Spinal cord (tissue), 10 donors: ENCODE measurements at places on chromosomes 2 and 18.

- no peak overlapping the region for H3K4me3 ChIP-seq
- H3K36me3 ChIP-seq, result no peaks in the 10 kb centered on the region
- no peak overlapping the region for H3K27ac ChIP-seq
- no peaks in the 10 kb centered on the region for H3K4me1 ChIP-seq
- no peaks in the 10 kb centered on the region for H3K27me3 ChIP-seq
These were observed 43.5 kb upstream of the CTLA4 start for GRCh38 chr2:203824057-203824456.

DNA sequence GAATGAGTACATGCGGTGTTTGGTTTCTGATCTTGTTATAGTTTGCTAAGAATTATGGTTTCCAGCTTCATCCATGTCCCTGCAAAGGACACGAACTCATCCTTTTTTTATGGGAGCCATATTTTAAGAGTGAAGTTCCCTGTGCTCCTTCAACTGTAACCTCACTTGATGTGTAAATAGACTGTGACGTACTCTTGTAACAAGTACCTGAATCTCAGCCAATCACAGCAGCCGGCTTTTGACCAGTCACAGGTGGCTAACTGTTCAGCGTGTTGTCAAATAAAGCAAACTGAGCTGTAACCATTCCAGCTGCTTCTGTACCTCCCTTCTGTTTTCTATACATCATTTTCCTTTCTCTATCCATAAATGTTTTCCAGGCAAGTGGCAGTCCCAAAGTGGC is 774.3 kb upstream of the HS6ST1 start:
- H3K4me3 ChIP-seq, result no peak overlapping the region
- no peaks in the 10 kb centered on the region for H3K36me3 ChIP-seq
- no peaks in the 10 kb centered on the region for H3K27me3 ChIP-seq
- H3K27ac ChIP-seq, result no peak overlapping the region

DNA sequence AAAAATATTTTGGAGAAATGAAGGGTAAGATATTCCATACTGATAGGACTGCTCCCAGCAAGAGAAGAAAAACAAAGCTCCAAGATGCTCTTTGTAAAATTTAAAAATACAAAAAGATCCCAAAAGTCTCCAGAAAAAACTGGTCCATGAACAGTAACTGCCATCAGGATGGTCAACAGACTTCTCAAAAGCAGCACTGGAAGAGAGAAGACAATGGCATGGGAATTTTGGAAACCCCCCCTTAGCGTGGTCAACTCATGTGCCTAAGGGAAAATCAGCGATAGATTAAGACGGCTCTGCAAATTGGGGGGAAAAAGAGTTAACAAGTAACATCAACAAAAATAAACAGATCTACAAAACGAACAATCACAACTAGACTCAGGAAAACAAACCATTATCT is 23.6 kb downstream of the B4GALT6 start:
- no peaks in the 10 kb centered on the region for H3K36me3 ChIP-seq
- DNase-seq, result no peak
- H3K27ac ChIP-seq, result no peak overlapping the region
- no peaks in the 10 kb centered on the region for H3K27me3 ChIP-seq
- no peak overlapping the region for H3K4me3 ChIP-seq
- no peaks in the 10 kb centered on the region for H3K4me1 ChIP-seq

GRCh38 chr2:192886636-192887035 is 691.9 kb upstream of the TMEFF2 start:
- H3K36me3 ChIP-seq, result no peaks in the 10 kb centered on the region
- H3K27ac ChIP-seq, result no peak overlapping the region
- no peaks in the 10 kb centered on the region for H3K27me3 ChIP-seq
- no peaks in the 10 kb centered on the region for H3K4me1 ChIP-seq

DNA sequence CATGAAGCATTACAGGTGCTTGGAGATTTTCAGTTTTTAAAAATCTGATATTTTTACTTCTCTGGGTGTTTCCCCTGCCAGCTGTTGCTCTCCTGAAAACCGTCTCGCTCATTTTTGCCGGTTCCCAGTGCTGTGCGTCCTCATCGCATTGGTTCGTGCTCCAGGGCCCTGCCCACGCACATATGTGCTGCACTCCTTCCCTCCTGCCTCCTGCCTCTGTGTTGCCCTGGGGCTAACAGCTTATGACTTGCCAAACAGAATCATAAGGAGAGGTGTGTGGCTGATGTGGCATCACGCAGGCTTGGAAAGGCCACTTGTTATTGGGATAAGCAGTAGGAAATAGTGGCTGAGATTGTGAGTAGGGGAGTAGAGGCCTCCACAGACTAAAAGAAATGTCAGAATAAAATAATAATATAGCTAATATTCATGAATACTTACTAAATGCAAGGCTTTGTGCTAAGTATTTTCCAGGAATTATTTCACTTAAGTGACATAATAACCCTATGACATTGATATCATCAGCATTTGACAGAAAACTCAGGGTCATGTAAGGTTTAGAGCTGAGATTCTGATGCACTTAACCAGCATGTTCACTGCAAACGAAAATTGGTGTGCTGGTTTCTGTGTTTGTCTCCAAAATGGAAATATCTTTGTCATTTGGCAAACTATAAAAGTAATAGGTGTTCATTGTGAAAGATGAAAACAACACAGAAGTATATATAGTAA is 53.5 kb downstream of the SLC4A1AP start:
- H3K27ac ChIP-seq, result no peak overlapping the region
- H3K4me3 ChIP-seq, result no peak overlapping the region
- H3K27me3 ChIP-seq, result peaks cover 8% of the 10 kb centered on the region
- DNase-seq, result no peak

DNA sequence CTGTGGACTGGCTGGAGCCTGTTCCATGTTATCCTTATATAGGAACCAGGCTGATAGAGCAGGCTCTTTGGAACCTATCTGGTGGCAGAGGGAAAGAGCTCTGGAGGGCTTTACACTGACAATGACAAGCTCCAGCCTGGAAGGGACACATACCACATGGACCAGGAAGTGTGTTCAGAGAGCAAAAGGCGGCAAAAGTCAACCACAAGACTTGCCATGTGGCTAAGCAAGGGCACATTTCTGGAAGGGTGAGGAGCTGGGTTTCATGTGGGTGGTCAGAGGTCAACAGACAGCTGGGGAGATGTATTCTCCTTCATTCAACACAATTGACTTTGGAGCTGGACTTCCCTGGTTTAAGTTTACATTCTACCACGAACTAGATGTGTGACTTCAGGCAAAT is 325.2 kb downstream of the DYSF start:
- H3K4me1 ChIP-seq, result peaks cover 14% of the 10 kb centered on the region
- H3K36me3 ChIP-seq, result no peaks in the 10 kb centered on the region
- H3K27ac ChIP-seq, result no peak overlapping the region
- no peak overlapping the region for H3K4me3 ChIP-seq
- no peak for DNase-seq

DNA sequence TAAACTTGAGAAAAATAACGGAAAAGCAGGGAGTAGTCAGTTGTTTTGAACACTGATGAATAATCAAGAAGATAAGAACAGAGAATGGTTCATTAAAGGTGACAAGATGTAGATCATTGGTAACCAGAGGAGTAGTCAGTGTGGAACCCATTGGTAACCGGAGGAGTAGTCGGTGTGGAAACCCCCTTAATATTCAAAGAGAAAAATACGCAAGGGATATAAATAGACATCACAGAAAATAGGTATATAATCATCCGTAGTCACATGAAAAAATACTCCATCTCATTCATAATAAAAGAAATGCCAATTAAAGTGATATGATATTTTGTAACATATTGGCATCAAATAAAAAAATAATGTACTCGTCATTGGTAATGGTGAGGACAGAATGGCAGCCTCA is 70.6 kb upstream of the EPAS1 start:
- no peak for DNase-seq
- H3K27ac ChIP-seq, result no peak overlapping the region
- H3K27me3 ChIP-seq, result no peaks in the 10 kb centered on the region
